ENCODE measurements at places on chromosomes 16 and 17.

DNA sequence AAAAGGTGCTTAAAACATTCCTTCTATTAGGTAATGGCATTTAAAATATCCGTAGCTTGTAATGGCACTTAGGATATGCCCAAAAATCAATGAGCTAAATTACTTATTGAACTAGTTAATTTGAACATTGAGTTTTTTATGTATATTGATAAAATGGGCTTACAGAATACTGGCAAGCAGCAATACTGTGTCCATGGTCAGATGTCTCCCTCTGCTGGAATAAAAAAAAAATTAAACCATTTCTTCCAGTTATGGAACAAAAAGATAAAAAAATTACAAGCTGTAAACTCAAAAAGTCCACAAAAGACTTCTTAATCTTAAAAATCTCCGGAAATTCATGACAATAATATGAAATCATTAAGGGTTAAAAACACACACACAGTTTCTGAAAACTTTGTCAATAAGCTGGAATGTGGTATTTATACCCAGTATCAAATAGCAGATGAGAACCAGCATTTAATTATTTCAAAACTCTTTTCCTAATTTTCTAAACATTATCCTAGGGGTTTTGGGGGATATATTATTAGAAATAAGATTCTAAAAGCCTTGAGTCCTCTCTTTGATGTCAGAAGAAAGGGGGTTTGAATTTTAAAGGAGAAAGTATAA, 21.5 kb upstream of the PSMD7 start:
- DNase-seq = peak; percentile 23

DNA sequence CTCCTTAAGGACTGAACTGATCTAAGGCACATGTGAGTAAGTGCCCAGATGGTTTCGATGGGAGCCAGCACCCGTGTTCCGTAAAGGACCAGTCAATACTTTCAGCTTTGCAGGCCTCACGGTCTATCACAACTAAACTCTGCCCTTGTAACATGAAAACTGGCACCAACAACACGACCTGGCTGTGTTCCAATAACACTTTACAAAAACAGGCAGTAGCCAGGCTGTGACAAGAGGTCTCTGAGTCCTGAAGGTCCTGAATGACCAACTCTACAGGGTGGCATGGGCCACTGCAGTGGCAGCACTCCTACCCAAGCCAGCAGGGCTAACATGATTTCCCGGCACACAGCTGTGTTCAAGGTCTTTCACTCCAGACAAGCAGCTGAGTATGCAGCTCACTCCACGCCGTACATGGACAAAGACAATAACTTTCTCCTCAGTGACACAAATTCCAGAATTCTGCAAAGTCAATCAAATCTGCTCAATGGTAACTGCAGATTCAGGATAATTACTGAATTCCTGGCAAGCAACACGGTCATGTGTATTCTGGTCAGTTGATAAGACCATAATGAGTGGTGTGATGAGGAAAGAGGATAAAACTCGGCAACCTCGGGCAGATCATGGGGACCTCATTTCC, 15.3 kb downstream of the NPLOC4 start:
- no peak for DNase-seq

DNA sequence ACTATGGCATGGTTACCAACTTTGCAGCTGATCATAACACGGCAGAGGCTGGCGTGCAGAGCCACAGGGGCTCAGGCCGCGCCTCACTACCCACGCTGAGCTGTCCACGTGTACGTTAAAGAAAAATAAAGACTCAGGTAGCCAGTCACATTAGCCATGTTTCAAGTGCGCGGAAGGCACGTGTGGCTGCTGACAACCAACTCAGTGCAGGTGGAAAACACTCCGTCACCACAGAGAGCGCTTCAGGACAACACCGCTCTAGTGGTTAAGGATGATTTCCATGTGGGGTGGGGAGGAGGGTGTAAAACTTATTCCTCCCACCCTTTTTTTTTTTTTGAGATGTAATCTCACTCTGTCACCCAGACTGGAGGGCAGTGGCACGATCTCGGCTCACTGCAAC, 33.8 kb downstream of the ZCCHC14 start:
- DNase-seq = no peak

DNA sequence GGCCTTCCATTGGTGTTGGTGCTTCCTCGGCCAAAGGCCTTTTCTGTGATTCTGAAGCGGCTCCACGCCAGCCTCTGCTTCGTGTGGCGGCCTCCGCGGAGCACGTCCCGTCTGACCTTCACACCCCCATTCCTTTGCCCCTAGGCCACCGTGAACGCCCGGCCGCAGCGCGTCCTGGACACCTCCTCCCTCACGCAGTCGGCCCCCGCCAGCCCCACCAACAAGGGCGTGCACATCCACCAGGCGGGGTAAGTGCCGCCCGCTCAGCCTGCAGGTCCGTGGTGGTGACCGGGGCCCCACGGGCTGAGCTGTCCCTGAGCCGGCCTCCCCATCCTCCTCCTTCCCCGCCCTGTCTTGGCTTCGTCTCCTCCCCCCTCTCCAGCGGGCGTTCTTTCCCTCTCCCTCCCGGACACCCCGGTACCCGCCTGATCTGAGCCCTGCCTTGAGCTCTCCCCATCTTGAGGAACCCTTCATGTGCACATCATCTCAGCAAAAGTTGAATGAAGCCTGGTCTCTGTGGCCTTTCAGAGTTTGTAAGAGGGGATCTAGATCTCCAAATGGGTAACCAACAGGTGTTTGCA, 69.0 kb upstream of the CHMP6 start:
- DNase-seq = no peak

All from SHP77 (cell line).